ENCODE measurements at places on chromosomes 11 and 22.

DNA sequence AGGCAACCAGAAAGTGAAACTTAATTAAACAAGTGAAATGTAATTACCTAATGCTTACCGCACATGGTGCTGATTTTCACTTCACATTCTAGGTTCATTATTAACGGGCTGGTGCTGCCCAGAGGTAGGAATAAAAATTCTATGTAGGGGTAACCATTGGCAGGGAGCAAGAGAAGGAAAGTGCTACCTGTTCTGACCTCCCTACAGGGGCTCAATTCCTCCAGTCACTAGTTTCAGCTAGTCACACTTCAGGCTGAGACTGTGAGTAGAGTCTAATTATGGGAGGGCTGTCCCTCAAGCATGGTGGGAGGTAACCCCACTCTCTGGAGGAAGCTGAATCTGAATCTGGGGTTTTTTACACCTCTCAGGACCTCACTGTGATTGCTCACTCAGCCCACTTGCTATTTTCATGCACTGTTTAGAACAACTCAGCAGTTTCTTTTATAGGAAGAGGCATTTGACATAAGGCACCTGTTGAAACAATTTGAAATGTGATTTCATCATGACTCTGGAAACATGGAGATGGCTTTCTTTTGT, 75.4 kb downstream of the MAML2 start:
- no peak for DNase-seq

- no peak for DNase-seq
These were observed 236.7 kb downstream of the TTC28 start for GRCh38 chr22:28442711-28443525.

- DNase-seq = no peak
These were observed 124.6 kb downstream of the NXPE2 start for GRCh38 chr11:114802878-114803277.

DNA sequence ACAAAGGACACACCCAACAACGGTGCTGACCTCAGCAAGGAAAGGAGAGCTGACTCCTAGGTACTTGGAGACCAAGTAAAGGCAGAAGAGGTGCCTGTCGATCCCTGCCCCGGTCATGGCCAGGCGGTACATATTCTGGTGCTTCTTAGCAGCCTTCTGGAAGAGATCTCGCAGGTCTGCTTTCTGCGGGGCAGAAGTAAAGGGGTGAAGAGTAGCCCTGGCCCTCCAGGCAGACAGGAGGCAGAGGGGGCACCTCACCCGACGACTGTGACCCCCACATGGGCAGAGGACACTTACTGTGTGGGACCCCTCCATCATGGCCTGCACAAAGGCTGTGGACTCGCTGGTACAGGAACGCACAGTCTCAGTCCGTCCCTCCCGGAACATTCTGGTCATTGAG, 7.4 kb downstream of the CPT1B start:
- DNase-seq = no peak

DNA sequence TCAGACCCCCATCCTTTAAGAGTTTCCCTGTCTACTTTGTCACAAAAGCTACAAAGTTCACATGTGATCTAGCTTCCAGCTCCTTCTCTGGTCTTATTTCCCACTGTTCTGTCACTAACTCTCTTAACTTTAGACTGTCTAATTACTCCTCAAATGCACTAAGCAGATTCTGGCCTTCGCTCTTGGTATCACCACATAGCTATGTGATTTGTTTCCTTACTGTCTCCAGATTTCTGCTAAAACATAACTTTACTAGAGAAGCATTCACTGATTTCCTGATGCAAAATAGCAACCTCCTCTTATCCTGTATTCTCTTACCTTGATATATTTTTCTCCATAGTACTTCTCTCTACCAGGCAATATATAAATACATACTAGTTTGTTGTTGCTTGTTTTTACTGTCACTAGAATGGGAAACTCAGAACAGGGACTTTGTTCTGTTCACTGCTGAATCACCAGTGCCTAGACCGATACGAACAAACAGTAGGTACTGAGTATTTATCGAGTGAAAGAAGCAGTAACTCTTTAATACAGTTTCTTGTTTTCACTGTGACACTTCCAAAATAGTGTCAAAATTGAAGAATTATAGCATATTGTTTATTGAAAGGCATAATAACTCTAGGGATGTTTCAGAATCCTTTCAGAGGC, 205.6 kb downstream of the DDX10 start:
- DNase-seq = no peak

- no peak for DNase-seq
These were observed 143.0 kb downstream of the ELP4 start for GRCh38 chr11:31652528-31652927.

GRCh38 chr11:9037963-9038362, 34.2 kb upstream of the NRIP3 start:
- DNase-seq = no peak

DNA sequence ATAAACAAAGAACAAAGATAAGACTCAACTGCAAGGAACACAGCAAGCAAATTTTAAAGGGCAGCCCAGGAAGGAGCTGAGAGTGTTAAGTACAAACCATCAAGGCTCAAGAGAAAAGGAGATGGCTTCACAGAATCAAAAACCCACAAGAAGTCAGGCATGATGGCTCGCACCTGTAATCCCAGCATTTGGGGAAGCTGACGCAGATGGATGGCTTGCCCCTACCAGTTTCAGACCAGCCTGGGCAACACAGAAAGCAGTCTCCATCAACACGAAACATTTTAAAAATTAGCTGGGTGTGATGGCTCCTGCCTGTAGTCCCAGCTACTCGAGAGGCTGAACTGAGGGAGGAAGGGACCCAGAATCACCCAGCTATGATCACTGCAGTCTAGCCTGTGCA, 32.6 kb downstream of the MAPK1 start:
- DNase-seq = no peak

GRCh38 chr11:121059605-121060004, 35.7 kb downstream of the TBCEL start:
- no peak for DNase-seq

GRCh38 chr11:128590587-128590986, 3.2 kb upstream of the ETS1 start:
- DNase-seq = no peak

- no peak for DNase-seq
These were observed 9.7 kb upstream of the MALAT1 start for GRCh38 chr11:65489035-65489705.

DNA sequence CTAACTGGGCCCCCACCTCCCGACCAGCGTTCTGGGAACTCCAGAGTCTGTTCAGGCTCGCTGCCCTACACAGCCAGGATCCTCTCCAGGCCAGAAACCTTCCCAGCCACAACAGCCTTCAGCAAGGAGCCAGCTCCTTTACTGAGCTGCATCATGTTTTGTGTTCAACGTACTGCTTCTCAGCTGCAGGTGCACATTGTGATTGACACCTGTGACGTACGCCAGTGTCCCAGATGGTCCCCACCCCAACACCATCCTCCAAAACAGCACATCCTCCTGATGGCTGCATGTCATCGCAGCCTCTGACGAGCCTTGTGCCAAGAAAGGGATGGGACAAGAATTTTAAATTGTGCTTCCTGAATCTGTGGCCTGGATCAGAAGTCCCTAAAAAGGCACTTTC, 117.5 kb downstream of the SPATA19 start:
- DNase-seq = no peak

DNA sequence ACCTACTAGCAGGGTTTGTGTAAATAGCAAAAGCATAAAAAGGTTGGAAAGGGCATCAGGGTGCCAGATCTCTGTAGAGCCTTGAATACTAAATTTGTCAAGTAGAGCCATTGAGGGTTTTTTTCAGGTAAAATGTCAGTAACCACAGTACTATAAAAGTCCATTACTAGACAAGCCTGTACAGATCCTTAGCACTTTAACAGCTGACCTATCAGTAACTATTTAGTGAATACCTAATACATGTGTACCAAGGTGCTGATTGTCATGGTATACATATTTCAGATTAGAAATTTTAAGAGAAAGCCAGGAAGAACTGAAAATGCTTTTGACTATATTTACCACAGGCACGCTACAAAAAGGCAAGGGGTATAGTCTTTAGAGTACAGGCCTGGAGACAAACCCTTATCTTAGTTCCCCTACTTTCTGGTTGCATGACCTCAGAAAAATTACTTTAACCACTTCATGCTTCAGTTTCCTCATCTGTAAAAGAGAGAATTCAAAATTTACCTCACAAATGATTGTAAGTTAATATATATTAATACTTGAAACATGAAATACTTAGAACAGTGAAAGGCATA, 57.9 kb downstream of the RAB38 start:
- DNase-seq = no peak

DNA sequence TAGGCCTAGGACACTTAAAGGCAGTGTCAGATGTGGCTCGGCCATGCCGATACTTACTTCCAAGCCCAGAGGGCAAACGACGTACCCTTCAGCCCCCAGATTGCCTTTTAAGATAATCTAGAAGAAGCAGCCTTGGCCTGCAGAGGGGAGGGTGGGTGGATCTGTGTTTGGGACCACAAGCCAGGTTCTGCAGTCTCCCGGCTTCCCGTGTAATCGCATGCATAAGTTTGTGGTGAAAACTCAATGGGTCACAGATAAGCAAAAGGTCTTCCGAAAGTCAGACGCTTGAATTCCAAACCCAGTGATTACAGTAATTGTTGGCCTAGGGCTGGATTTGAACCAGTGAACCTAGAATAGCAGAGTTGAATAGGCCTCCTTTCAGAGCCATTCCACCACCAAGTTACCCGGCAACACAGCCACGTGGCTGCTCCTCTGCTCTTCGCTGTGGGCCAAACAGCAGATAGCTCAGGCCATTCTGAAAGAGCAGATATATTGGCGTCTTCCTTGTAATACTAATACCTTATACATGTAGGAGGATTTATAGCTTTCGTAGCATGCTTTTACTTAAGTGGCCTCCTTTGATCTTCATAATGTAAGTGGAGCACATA, 170.8 kb upstream of the CADM1 start:
- DNase-seq = no peak

- DNase-seq = no peak
These were observed 140.5 kb upstream of the PLET1 start for GRCh38 chr11:112401036-112401769.

DNA sequence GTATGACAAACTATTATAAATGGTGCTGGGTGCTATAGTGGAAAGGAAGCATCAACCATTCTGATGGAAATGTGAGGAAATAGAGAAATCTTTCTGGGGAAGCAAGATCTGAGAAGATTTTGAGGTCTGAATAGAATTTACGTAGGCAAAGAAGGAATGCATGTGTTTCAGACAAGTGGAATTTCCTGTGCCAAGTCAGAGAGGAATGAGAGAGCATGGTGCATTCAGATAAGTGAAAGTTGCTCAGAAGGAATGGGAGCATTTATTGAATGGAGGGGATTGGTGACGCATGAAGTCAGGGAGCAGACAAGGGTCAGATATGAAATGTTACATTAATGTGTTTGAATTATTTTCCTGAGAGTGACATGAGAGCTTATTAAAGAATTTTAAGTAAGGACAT, 725.5 kb downstream of the METTL15 start:
- no peak for DNase-seq

DNA sequence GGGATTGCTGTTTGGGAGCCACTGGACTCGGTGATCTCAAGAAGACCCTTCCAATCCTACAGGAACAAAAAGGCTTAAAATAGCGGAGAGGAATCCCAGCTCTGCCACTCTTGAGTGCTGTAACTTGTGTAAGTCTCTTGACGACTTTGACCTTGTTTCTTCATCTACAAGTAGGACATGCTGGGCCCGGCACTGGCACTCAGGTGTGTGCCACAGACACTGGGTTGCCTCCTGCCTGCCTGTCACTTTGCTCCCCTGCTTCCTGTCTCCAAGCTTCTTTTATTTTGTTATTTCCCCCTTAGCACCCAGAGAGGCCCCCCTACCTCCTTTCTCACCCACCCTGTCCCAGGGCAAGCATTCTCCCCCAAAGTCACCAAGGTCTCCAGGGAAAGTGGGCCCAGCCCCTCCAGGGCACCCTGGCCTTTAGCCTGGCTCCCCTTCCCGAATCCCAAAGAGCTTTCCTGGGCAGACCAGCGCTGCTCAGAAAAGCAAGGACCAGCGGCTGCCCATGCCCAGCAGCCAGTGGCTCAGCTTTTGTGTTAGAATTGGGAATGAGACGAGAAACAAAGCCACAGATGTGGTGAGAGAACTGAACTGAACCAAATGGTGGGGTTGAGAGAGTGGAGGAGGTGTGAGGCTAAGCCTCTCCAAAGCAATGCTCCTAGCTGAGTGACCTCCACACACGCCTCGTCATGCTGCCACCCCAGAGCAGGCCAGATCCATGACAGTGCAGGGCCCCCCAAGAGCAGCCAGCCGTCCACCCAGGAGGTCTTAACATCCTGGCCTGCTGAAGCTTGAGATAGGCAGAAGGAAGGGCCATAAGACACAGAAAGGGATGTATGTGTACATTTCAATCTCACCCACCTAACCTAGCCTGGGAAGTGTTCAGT, 4.5 kb downstream of the TRIM29 start:
- no peak for DNase-seq

DNA sequence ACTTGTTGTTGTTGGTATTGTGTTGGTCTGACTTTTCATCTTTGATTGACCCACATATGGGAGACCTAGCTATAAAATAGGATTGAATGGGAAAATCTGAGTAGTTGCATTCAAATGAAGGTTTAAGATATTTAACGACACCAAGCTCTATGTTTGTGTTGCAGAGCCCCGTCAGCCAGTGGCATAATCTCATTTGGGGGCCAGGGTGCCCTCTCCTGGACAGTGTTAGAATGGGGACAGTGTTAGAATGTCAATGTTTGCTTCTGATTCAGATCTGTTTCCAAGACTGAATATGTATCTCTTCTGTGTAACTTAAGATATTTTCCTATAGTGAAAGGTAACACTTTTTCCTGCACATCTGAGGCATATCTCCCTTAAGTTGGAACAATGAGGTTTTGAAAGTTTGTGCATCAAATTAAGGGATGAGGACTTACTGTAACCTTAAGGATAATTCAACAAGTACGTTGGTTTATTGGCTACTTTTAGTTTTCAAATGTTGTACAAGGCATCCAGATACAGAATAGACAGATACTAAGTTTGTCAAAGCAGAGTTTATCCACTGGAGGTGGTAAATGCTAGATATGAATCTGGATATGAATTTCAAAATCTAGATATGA, 5.3 kb upstream of the OR52M1 start:
- peak; percentile 54 for DNase-seq

- no peak for DNase-seq
These were observed 116.6 kb downstream of the CEP164 start for GRCh38 chr11:117444256-117444655.

GRCh38 chr11:47187723-47188122, 1.5 kb upstream of the PACSIN3 start:
- DNase-seq = no peak

GRCh38 chr11:103436131-103436770, 327.0 kb downstream of the DYNC2H1 start:
- DNase-seq = no peak

- DNase-seq = no peak
These were observed 11.6 kb downstream of the CDPF1 start for GRCh38 chr22:46238541-46238940.

DNA sequence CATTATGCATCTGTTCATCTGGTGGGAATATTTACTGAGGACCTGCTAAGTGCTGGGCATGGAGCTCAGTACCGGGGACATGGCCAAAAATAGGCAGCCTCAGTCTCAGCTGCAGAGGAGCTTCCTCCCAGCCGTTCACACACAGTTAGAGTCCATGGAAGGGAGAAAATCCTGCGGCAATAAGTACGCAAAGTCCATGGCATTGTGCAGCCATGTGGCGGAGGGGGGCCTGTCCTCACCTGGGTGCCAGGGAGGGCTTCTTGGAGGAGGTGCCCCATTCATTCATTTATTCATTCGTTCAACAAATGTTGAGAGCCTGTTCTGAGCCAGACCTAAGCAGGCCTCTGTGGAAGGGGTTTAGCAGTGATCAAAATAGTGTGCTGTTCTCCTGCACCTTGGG, 59.3 kb upstream of the ANO1 start:
- no peak for DNase-seq

- peak; percentile 51 for DNase-seq
These were observed 4.5 kb downstream of the FHIP1B start for GRCh38 chr11:6229911-6230310.
